Posterior cingulate gyrus (tissue), 11 donors: ENCODE measurements at places on chromosomes 1 and 21.

DNA sequence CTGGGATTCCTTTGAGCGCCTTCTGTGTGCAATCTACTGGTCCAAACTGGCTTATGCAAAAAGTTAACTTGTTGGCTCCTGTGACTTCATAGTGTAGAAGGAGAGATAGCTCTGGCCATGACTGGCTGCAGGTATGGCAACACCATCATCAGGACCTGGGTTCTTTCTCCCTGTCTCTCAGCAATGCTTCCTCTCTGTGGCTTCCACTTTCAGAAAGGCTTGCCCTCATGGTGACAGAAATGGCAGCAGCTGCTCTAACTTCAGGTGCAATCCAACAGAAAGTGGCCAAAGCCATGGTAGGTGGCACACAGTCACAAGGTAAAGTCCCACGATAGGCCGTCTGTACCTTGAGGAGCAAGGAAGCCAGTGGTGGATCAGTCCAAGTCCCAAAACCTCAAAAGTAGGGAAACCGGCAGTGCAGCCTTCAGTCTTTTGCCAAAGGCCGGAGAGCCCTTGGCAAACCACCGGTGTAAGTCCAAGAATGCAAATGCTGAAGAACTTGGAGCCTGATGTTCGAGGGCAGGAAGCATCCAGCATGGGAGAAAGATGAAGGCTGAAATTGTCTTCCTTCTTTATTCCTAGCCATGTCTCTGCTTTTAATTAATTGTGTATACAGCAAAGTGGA is 45.0 kb downstream of the ZBTB40 start:
- DNase-seq, result no peak

DNA sequence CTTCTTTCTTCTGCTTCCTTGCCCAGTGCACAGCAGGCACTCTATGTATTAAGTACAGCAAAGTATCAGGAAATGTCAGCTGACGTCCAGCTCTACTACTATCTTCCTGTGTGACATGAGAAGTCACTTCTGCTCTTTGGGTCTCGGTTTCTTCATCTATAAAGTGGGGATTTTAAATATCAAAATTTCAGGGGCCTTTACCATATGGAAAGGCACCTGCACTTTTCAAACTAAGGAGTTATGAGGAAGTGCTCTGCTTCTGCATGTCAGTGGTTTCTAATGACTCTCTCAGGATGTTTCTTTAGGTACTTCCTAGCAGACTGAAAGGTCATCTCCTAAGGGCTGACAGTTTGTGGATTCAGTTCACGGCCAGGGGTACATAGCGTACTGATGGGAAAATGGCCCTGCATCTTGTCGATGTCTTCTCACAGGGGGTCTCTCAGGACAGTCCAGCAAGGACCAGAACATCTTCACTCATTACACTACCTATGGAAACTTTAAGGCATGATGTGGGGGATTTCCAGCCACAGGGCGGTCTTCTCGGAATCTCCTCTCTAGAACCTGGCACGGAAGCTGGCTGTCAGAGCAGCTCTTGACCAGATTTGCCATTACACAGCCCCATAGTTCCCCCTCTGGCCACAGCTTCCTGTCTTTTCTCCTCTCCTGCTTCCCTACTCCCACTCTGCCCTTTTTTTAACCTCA is 42.0 kb upstream of the MTF1 start:
- no peak for DNase-seq

DNA sequence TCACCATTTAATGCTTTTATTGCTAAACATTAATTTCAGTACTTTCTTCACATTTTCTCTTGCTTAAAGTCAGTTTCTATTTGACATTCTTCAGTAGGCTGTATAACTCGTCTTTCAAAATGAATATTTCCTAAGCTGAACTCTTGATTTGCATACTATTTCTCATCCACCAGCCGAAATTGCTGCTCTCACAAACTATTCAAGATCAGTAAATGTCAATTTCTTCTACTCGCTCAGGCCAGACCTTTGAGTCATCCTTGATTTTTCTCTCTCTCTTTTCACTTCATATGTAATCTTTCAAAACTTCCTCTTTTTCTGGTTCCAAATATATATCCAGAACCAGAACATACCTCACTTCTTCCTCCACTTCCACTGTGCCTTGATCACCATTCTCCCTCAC is 990.0 kb downstream of the KCNT2 start:
- DNase-seq, result no peak

DNA sequence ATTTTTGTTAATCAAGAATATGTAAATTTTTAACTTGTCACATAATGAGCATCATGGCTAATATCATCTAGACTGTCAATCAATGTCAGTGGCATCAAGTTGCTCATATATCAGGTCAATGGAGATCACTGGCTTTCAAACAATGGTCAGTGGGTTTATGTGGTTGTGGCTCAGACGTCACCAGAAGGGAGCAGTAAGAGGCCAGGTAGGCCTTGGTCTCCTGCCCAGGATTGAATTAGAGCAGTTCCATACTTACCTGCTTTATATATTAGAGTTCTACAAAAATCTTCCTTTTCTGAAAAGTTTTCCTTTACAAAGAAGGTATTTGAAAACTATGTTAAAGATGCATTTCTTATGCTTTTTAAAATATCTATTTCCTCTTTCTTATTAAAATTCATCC is 206.3 kb upstream of the B3GALT2 start:
- no peak for DNase-seq

- DNase-seq, result no peak
Measured at GRCh38 chr1:212600071-212600915, 8.3 kb upstream of the ATF3 start.

GRCh38 chr1:226602186-226603021 is 53.8 kb downstream of the STUM start:
- no peak for DNase-seq

GRCh38 chr21:42469272-42469671 is 26.8 kb downstream of the RSPH1 start:
- no peak for DNase-seq

DNA sequence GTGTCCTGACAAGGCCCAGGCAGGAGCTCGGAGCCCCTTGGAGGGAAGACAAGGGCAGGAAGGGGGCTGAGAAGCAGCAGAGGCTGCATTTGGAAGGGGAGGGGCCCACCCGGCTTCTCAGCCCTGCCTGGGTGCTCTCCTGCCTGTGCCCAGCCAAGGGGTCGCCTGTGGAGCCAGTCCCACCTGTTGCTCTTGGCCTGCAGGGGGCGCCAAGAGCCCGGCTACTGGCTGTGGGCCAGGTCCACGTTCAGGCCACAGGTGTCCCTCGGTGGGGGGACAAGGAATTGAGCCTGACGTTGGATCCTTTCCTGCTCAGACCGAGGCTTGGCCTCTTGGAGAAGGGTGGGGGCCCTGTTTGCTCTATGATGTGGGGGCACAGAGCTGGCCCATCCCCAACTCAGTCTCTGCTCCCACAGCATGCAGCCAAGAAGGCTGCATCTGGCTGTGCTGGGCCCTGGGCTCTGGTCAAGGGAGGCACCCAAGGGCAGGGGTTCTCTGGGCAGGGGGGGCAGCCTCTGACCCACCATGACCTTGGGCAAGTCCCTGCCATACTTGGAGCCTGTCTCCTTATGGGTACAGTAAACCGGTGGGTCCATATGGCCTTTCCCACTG is 10.9 kb downstream of the WNT4 start:
- DNase-seq, result peak; percentile 63

DNA sequence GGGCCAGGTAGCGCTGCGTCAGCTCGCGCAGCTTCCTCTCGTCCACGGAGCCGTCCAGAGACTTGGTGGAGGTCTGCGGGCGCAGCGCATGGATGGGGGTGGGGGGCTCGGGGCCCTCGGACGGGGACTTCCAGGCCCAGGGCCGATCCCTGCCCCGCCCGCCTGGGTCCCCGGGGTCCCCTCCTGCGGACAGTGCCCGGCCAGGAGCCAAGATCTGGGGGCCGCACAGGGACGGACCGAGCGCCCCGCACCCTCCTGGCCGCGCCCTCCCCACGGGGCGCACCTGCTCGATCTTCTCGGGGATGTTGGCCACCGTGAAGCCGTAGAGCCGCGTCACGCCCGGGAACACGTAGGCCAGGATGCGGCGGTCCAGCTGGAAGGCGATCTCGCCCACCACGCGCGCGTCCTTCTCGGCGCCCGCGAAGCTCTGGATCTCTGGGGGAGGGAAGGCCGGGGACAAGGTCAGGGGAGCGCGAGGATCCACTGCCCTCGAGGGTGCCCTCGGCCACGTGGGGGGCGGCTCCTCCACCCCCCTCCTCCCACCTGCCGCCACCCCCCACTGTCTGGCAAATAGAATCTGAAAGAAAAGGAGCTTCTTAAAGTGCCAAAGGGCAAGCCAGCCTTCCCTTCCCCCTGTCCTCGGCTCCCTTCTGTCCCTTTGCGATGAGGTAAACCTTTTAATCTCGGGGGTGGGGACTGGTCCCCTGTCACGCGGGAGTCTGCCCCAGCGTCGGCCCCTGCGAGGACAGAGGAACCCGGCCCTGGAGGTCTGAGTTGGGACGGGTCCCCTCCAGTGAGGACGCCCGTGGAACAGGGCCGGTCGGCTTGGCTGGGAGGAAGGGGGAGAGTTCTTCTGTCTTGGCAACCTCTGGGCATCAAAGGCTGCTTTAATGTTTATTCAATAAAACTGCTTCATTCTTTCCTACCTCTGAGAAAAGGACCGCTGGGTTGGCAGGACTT is 6.5 kb upstream of the FTCD start:
- DNase-seq, result peak; percentile 81

DNA sequence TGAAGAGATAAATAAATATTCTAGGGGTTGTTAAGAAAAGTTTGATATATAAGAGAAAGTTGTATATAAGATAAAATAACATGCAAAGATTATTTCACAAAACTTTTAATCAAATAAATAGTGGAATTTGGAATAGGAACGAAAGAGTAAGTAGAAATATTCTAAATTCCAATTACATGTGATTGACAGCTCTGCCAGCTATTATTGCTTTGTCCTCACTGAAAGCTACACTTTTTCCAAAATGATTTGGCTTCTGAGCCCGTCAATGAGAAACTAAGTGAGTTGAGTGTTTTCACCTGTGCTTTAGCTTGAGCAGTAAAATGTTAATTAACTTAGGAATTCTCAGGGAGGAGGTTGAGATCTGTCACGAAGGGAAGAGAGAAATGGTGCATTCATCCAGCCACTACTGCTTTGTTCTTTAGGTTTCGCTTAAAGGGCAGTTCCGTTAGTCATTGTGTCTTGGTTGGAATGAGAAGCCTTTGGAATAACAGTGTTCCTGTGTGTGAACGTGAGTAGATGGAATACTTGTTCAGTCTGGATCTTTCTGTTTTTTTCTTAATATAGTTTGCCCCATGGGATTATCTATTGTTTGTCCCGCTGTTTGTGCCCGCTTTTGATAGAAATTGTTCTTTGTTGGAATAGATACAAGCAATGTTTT is 63.3 kb upstream of the CR1L start:
- DNase-seq, result no peak

DNA sequence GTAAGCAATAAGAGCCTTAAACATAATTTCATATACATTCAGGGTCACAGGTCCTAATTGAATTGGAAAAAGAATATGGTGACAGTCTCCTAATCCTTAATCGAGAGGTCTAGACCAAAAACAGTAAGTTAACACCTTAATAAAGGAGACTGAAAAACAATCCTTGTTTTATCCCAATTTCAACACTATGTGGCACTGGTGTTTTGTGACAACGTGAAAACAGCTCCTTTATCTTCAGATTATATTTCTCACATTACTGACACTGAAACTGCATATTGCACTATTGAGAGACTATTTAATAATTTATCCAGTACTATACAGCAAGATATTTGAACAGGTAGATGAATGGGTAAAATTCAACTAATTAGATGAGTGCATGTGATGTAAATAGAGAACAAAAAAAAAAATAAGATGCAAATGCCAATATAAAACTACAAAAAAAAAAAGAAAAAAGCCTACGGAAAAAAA is 34.1 kb downstream of the TP53BP2 start:
- no peak for DNase-seq

DNA sequence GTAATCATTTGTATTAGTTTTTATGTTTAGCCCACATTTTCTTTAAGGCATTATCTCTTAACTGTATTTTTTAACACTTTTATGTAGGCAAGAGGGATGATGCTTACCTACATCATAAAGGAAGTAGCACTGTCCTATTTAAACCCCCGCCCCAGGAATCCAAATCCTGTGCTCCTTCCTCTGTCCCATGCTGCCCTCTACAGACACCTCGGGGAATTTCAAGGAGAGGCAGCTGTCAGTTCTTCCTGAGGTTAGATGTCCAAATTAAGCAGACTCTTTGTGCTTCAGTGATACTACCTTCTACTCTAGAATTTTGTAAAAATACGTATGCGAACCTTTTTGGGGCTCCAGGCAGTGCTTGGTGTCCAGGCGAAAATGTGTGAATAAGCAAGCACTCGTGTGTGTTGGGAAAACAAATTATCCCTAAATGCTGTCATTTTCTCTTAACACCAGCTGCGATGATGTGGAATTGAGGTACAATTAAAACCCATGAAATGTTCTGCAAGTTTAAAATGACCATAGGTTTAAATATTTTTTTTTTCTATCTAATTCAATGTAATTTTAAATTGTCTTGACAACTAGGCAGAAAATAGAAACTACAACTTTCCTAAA is 19.2 kb downstream of the CRCT1 start:
- DNase-seq, result peak; percentile 30

GRCh38 chr1:75724472-75725022 is at the start of gene ACADM:
TSS of gene ACADM (plus strand) at chr1:75724709. CDS start at chr1:75724788, 79 bp downstream.
- peak; percentile 84 for DNase-seq

- DNase-seq, result no peak
Measured at GRCh38 chr1:192506741-192507155, 68.8 kb upstream of the RGS1 start.

DNA sequence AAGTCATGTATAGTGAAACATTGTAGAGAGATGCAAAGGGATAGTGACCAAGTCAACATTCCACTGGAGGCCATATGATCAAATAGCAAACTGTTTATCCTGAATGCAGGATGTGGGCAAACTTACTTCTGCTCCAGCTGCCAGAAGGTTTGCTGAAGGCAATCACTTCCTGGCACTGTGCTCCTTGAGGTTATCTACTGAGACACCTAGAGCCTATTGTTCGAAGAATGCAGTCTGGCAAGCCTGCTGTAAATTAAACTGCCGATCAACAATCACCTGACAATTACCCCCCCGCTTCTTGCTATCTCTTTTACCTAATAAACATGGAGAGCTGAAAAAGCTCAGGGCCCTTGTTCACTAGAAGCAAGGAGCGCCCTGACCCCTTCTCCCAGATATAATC is 139.4 kb upstream of the B3GALT2 start:
- DNase-seq, result no peak

GRCh38 chr1:224170748-224171478 is 12.1 kb upstream of the DEGS1 start:
- no peak for DNase-seq

- DNase-seq, result no peak
Measured at GRCh38 chr1:59318271-59318860, 21.5 kb downstream of the FGGY start.

- no peak for DNase-seq
Measured at GRCh38 chr1:90407737-90408136, 309.4 kb downstream of the BARHL2 start.

GRCh38 chr1:16017076-16017460 is 775 bp downstream of the HSPB7 start:
- DNase-seq, result no peak
